T follicular helper cell (primary cell): ENCODE measurements at places on chromosomes 3 and 15.

GRCh38 chr3:12878141-12878574 is 36.8 kb upstream of the RPL32 start:
- DNase-seq: no peak

DNA sequence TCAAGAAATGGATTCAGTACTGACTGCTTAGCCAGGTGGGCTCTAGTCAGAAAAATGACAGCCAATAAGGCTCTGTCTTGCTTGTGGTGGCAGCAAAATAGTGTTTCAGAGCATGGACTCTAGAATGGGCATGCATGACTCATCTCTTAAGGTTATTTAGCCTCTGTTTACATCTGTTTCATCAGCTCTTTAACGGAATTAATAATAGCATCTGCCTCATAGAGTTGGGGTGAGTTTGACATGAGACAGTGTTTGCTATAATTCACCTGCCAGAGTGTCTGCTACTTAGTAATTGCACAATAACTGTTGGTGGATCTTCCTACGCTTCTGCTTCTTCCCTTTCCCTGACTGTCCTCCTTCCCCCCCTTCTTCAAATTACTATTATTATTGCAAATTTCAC is 350.4 kb upstream of the SEMA6D start:
- DNase-seq: no peak

- no peak for DNase-seq
These were observed 76.8 kb upstream of the HRH1 start for GRCh38 chr3:11077466-11077865.

DNA sequence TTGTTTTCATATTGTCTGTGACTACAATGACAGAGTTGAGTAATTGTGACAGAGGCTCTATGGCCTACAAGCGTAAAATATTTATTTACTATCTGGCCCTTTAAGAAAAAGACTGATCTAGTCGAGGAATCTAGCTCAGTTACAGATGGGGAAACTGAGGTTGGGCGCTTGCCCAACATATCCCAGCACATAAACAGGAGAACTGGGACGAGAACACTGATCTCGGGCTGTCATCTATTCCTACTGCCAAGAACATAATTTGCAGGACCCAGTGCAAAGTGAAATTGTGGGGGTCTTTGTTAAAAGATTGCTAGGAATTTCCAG is 1.9 kb downstream of the FES start:
- no peak for DNase-seq

GRCh38 chr3:169964176-169964575 is 2.4 kb upstream of the SEC62 start:
- DNase-seq: no peak
